NCI-H2227 treated with DMSO at 0.1 percent for 48 hours (cell line): ENCODE measurements at places on chromosomes 5 and 9.

- no peak for DNase-seq
Measured at GRCh38 chr5:17156463-17156862, 61.0 kb upstream of the BASP1 start.

- DNase-seq: no peak
Measured at GRCh38 chr9:91151718-91152095, 210.0 kb downstream of the AUH start.

- no peak for DNase-seq
Measured at GRCh38 chr5:173829826-173830225, 58.3 kb upstream of the CPEB4 start.

GRCh38 chr9:114065304-114065703, 12.8 kb downstream of the AMBP start:
- no peak for DNase-seq

GRCh38 chr5:15215056-15215455, 284.9 kb upstream of the FBXL7 start:
- DNase-seq: no peak

- no peak for DNase-seq
Measured at GRCh38 chr9:131410044-131410491, 16.2 kb downstream of the PRRC2B start.

GRCh38 chr9:1947438-1947837, 67.7 kb upstream of the SMARCA2 start:
- no peak for DNase-seq

DNA sequence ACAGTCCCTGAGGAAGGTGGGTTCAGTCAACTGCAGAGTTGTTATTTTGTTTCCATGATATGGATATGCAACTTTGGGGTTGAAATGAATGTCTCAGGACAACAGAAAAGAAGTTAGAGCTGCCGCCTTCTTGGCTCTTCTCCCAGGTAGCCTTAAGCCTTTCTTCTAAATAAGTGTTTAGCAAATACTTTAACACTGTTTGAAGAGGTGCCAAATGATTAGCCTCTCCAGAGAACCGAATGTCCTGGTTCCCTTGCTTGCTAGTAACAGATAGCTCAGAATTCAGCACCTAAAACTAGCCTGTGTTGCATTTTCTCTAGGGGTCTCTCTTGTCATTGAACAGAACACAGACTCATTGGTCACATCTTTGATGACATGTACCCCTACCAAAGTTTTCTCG, 127.7 kb upstream of the PIK3R1 start:
- no peak for DNase-seq
